Stimulated activated CD8-positive, alpha-beta memory T cell treated with anti-CD3 and anti-CD28 coated beads, Interleukin-7, amount 100 ng/mL, for 48 hours (primary cell): ENCODE measurements at places on chromosomes 4 and X.
A peak's percentile ranks its signal among the peaks of the same experiment; 100 is the strongest.

DNA sequence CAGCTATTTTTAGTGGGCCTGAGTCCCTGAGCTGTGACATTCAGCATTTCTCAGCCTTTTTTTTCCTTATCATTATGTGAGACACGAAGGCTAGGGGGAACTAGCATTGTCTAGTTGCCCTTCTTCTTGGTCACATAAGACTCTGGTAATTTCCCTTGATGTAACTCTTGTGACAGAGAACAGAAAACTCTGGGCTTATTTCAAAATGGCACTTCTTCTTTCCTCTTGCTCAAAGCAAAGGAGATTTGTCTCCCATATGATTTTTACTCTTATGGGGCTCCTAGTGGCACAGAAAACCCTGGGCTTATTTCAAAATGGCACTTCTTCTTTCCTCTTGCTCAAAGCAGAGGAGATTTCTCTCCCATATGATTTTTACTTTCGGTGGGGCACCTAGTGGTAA, 14.7 kb downstream of the ATXN3L start:
- no peak for DNase-seq

- DNase-seq, result no peak
These were observed 175.8 kb downstream of the COMMD8 start for GRCh38 chr4:47287735-47288134.

GRCh38 chrX:110032534-110033147, 29.7 kb downstream of the TMEM164 start:
- DNase-seq, result no peak

GRCh38 chr4:100819505-100819904, 301.7 kb upstream of the EMCN start:
- DNase-seq, result no peak

DNA sequence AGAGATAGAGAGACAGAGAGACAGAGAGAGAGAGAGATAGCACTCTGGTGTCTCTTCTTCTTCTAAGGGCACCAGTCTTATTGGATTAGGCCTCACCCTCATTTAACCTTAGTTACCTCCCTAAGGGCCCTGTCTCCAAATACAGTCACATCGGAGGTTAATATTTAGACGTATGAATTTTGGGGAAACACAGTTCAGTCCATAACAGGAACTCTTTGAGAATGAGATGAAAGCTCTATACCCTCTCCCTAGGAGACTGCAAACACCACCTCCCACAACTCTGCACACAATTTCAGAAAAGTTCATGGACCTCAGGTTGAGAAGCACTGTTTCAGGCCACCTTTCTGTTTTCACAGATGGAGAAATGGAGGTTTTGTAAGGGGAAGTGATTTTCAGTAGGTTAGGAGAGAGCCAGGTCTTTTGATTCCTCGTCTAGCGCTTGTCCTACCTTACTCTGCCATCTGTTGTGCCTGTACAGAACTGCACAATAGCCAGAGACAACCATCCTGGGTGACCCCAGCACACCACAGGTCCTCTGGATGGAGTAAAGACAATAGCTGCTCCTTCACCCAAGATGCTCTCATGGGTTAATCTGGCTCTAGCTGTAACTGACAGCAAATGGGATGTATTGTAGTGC, 16.9 kb upstream of the LOC101059915 start:
- no peak for DNase-seq

- DNase-seq, result no peak
These were observed 42.3 kb downstream of the AFF2 start for GRCh38 chrX:148542481-148543255.

- no peak for DNase-seq
These were observed 588.2 kb upstream of the ADGRL3 start for GRCh38 chr4:60611762-60612496.

- no peak for DNase-seq
These were observed 23.6 kb upstream of the GJB1 start for GRCh38 chrX:71199252-71200008.

- DNase-seq, result no peak
These were observed 10.7 kb upstream of the CCDC149 start for GRCh38 chr4:24923550-24923949.

DNA sequence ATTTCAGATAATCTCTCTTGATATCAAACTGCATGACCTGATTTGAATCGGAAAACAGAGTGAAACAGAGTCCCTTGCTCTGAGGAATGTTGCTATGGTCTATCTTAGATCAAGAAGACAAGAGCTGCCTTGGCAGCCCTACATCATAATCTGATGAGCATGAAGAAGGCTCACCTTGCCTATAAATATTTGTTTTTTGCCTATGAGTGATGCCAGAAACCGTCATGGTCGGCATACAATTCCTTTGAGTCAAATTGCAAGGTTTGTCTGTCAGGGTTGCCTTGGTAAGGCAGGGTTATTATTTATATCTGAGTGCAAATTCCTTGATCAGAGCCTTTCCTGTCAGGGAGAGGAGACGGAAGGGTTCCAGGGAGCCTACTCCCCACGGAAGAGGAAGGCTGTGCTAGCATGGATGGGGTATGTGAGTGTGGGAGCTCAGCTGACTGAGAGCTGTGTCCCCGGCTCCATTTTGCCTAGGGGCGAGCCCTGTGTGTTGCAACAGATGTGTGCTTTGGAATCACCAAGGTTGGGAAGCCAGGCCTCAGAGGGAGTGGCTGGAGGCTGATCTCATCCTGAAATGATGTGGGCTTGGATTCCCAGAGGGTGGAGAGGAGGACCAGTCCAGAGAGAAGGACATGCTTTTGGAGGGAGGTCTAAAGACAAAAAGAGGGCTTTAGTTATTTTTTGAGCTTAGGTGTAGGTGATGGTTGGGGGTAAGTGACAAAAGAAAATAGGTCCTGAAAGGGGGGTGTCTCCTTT, 43.6 kb downstream of the RTL9 start:
- no peak for DNase-seq

GRCh38 chr4:156185514-156186055, 231.9 kb upstream of the CTSO start:
- no peak for DNase-seq

- DNase-seq, result no peak
These were observed 62.8 kb upstream of the EGFL6 start for GRCh38 chrX:13506574-13506973.

GRCh38 chrX:44908153-44908552, 35.2 kb downstream of the KDM6A start:
- no peak for DNase-seq

DNA sequence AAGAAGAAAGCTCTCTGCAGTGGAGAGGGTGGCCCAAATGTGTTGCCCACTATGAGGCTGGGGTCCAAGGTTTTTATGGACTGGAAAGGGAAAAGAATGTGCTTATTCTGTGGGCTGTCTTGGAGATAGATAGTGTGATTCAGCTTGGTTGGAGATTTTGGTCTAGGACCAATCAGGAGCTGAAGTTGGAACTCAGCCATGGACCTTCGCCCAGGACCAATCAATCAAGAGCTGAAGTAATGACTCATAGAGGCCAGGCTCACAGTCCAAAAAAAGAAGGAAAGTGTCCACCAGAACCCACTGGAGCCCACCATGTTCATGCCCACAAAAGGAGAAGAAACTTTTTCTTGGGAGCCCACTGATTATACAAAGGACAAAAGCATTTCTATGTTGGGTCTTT, 369.5 kb downstream of the UBE2NL start:
- DNase-seq, result no peak

GRCh38 chr4:101186567-101187184, 160.7 kb downstream of the PPP3CA start:
- no peak for DNase-seq

- no peak for DNase-seq
These were observed 41.9 kb downstream of the CNGA1 start for GRCh38 chr4:47974566-47974965.

DNA sequence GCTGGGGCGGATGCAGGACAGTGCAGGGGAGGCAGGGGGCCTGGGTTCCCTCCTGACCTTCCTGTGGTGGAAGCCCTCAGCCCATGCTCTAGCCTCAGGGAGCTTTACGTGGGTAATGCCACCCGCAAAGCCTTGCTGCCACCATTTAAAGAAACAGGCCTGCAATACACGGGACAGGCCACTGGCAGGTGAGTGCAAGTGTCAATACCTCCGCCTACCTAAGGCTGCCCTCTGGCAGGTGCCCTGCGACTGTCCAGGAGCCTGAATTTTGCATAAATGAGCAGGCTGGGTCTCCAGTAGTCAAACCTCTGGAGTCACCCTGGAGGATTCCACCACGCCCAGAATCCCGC, 5.9 kb downstream of the CRMP1 start:
- no peak for DNase-seq

DNA sequence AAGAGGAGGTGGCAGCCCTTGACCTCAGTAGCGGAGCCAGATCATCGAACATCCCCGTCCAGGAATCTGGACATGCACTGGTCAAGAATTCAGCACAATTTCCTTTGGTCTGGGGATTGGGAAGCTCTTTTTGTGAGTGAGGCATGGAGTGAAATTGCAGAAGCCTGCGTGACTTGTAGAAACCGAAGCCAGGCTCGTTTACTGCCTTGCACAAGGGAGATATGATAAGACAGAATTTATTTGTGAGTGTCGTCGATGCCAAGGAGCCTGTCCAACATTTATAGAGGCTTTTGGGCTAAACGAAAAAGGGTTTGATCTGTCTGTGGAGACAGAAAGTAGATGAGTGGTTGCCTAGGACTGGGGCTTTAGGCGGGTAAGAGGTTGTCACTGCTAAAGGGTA, 50.6 kb downstream of the TBL1X start:
- DNase-seq, result no peak

- DNase-seq, result no peak
These were observed 266.8 kb downstream of the C4orf33 start for GRCh38 chr4:129362691-129363274.

DNA sequence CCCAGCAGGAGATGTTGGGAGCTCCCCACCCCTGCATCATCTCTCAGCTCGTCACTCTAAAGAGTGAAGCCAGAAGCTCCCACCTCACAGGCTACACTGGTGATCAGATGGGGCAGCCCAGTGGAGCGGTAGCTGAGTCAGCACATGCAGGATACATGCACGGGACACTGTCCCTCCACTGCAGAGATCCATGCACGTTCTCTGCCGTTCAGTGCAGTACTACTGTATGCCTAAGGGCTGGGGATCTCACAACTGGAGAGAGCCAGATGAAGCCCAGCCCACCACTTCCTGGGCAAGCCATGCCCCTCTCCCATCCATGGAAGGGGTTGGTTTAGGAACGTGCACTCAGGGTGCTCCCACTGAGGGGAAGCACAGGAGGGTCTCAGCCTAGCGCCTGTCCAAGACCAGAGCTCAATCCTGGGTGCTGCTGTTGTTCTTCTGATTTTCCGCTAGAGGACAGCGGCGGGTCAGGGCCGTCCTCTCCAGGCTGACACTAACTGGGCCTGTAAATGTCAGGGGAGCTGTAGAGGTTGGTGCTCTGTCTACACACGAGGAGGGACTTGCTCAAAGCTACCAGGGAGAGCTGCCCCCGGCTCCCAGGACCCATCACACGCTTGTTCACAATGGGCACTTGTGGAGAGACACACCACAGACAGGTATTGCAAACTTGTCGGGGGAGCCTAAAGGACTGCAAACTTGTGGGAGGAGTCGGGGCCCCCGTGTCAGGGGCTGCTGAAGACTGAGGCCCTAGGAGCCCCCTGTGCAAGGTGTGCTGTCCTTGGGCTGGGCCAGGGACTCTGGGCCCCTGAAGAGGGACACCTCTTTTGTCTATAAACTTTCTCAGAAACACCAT, 18.2 kb upstream of the ABLIM2 start:
- DNase-seq, result no peak

DNA sequence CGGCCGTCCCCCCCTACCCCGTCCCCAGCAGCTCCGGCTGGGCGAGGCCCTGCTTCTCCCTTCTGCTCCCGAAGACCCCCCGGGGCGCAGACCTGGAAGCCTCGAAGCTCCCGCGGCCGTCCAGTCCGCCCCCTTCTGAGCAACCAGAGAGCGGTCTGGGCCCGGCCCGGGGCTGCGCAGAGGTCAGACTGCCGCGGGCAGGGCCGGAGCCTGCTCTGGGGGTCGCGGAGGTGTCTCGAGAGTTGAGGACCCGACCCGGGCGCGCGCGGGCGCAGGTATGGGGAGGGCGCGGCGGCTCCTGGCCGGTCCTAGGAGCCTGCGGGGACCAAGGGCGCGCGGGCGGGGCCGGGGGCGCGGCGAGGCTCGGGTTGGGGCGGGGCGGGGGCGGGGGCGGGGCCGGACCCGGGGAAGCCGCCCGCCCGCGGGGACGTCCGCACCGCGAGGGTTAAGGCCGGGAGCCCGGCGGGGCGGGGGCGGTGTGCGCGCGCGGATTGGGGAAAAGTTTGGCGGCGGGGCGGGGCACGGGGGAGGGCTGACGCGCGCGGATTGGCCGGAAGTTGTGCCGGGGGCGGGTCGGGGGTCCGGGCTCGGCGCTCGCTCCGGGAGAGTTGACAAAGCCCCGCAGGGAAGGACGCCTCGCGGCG, at the start of gene FGFRL1:
Gene FGFRL1, plus strand, starts transcription at position 605 of the 644 bp plus-strand sequence. CDS start 860 bp downstream, outside the sequence.
- peak; percentile 83 for DNase-seq

GRCh38 chr4:100581337-100581736, 63.5 kb upstream of the EMCN start:
- DNase-seq, result no peak

GRCh38 chr4:142660728-142661127, 185.4 kb downstream of the INPP4B start:
- DNase-seq, result no peak

GRCh38 chr4:54840992-54841768, 183.4 kb downstream of the KIT start:
- DNase-seq, result no peak

GRCh38 chrX:73561801-73562200, 1.2 kb upstream of the CHIC1 start:
- no peak for DNase-seq

GRCh38 chrX:112800971-112801775, 39.5 kb downstream of the AMOT start:
- no peak for DNase-seq

DNA sequence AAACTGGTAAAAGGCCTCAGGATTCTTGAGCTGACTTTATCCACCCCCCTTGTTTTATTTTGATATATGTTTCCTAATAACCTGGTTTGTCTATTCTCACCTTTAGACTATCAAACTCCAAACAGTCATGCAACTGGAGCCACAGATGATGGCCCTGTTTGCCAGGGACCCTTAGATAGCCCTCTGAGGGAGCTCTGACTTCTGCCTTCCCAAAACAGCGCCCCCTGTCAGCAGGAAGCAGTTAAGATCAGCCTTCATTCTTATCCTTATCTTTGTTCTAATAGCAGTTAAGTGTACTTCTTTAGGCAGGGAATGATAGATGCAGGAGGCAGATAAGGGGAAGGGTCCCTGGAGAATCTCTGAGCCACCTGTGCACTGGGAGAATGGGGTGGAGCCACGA, 27.5 kb upstream of the CXCL13 start:
- DNase-seq, result no peak

GRCh38 chr4:38189445-38189844, 229.2 kb downstream of the PTTG2 start:
- DNase-seq, result peak; percentile 20

DNA sequence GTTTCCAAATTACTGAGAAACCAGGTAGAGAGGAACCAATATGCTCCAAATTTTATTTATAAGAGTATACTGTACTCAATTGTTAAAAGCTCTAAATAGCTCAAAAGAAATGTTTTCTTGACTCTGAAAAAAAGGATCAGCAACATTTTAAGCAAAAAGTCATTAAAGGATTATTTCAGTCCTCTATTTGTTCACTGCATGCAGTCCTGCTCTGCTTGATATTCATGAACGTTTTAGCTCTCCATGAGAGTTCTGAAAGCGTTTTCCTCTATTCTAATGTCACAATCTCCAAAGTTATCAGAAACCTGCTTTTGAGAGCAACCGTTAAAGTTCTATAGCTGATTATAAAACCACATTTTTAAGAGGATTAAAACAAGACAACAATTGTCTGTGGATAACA, 110.5 kb downstream of the APOOL start:
- no peak for DNase-seq

- DNase-seq, result no peak
These were observed 9.0 kb downstream of the TCEAL3 start for GRCh38 chrX:103616676-103617186.
